ENCODE measurements at places on chromosomes 11 and 22. TPM values are rescaled to one million over a fixed set of nuclear protein-coding genes. Genes with fewer than 3 reads are reported as not detected.

GRCh38 chr22:30224161-30224857 lies 22.2 kb downstream of the LIF start:
- H3K36me3 ChIP-seq: no peaks in the 10 kb centered on the region
- DNase-seq: no peak
- no peaks in the 10 kb centered on the region for H3K27me3 ChIP-seq
- H3K27ac ChIP-seq: no peak overlapping the region
- no peak overlapping the region for H3K4me3 ChIP-seq

DNA sequence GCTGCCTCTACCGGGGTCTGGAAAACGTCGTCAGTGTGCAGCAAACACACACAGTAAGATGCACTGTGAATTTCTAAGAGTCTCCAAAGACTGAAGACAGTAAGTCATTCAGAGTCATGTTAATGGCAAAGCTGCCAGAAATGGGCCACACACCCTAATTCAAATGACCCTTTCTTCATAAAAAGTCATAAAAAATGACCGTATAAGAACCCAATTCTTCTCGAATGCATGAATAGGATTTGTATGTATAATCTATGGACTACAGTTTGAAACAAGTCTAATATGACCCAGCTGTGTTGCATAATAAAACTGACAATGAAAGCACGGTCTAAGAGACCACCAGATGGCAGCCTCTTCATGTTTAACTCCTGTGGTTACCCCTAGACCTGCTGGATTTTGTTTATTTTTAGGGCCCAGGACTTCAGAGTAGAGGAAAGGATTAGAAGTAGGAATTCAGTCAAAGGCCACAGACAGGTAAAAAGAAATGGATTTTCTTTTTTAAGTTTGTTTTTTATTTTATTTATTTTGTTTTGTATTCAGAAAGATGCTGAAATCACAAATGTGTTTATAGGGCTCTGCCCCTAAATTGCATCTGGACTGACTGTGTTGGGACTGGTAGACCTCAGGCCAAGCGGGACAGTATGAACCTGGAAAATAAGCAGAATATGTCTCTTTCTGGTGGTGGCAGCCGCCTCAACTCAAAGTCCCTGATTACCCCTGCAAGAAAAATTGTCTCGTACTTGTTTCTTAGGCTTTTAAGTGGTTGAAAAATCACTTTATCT lies 32.1 kb upstream of the SLC5A12 start:
- H3K4me1 ChIP-seq: no peaks in the 10 kb centered on the region
- H3K27me3 ChIP-seq: no peaks in the 10 kb centered on the region
- H3K27ac ChIP-seq: no peak overlapping the region
- H3K4me3 ChIP-seq: no peak overlapping the region
- peak; percentile 39 for DNase-seq

GRCh38 chr11:2825261-2825888 lies 60.2 kb downstream of the CDKN1C start:
- H3K36me3 ChIP-seq: no peaks in the 10 kb centered on the region
- peak overlapping the region; percentile 66 for H3K27ac ChIP-seq
- DNase-seq: peak; percentile 66
- H3K27me3 ChIP-seq: no peaks in the 10 kb centered on the region
- H3K4me3 ChIP-seq: no peak overlapping the region

Gene OPCML
- total RNA-seq: not detected

Gene C1QTNF5
- 8.7 TPM for total RNA-seq

Gene FGF4
- total RNA-seq: not detected

Gene OMP
- total RNA-seq: 7.5 TPM

GRCh38 chr11:1518301-1518700 lies 31.7 kb upstream of the MOB2 start:
- no peak overlapping the region for H3K4me3 ChIP-seq
- no peak for DNase-seq
- no peaks in the 10 kb centered on the region for H3K36me3 ChIP-seq
- H3K27me3 ChIP-seq: no peaks in the 10 kb centered on the region
- peaks cover 5% of the 10 kb centered on the region for H3K4me1 ChIP-seq

Gene WT1
- 0.32 TPM for total RNA-seq

Gene DPAGT1
- total RNA-seq: 104 TPM

Gene UBQLNL
- total RNA-seq: not detected

DNA sequence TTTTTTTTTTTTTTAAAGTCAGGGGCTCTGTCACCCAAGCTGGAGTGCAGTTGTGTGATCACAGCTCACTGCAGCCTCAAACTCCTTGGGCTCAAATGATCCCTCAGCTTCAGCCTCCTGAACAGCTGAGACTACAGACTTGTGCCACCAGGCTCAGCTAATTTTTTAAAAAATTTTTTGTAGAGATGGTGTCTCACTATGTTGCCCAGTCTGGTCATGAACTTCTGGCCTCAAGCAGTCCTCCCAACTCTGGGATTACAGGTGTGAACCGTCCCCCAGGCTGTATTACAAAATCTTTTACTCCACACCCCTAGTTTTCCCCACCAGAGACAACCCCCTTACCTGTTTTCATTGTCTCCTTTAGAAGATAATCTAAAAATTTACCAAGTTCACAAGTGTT lies 1.9 kb downstream of the CCDC117 start:
- no peak overlapping the region for H3K4me3 ChIP-seq
- no peak for DNase-seq
- no peaks in the 10 kb centered on the region for H3K4me1 ChIP-seq
- no peaks in the 10 kb centered on the region for H3K27me3 ChIP-seq
- H3K27ac ChIP-seq: no peak overlapping the region

- no peaks in the 10 kb centered on the region for H3K36me3 ChIP-seq
- peak; percentile 28 for DNase-seq
- no peak overlapping the region for H3K4me3 ChIP-seq
- no peaks in the 10 kb centered on the region for H3K4me1 ChIP-seq
- no peaks in the 10 kb centered on the region for H3K27me3 ChIP-seq
- no peak overlapping the region for H3K27ac ChIP-seq
These were observed 32.7 kb downstream of the ARHGAP42 start for GRCh38 chr11:100719809-100720221.

- no peaks in the 10 kb centered on the region for H3K27me3 ChIP-seq
- no peak overlapping the region for H3K4me3 ChIP-seq
- H3K27ac ChIP-seq: no peak overlapping the region
- H3K36me3 ChIP-seq: no peaks in the 10 kb centered on the region
- DNase-seq: peak; percentile 40
These were observed 37.6 kb downstream of the LIF start for GRCh38 chr22:30208631-30209603.

DNA sequence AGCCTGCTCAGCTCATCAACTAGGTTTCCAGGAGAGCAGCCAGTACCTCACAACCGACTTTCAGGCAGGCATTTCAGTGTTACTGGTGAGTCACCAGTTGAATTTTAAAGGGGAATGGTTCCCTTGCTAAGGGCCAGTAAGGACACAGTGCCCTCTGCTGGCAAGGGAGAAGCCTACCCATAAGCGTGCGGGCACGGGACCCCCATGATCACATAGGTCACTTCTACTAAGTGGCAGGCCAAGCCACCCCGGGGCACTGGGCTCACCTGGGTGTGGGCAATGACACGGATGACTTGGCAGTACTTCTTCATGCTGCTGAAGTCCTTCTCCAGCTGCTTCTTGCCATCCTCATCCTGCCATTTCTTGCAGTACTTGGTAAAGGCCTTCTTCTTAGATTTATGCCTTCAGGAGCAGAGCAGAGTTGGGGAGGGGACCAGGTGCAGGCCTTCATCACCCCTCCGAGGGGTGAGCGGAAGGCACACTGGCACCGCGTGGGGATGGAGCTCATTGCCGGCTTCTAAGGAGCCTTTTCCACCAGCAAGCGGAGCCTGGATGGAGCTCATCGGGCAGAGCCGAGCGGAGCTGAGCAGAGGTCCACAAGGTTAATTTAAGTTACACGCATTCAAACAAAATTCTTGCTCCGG lies 2.9 kb downstream of the RPL3 start:
- peak; percentile 80 for DNase-seq
- H3K27ac ChIP-seq: no peak overlapping the region
- peaks cover 47% of the 10 kb centered on the region for H3K36me3 ChIP-seq
- peak overlapping the region; percentile 83 for H3K4me3 ChIP-seq
- no peaks in the 10 kb centered on the region for H3K27me3 ChIP-seq

GRCh38 chr11:15957234-15957633 lies 399.1 kb downstream of the SOX6 start:
- DNase-seq: no peak
- no peaks in the 10 kb centered on the region for H3K4me1 ChIP-seq
- H3K27ac ChIP-seq: no peak overlapping the region
- H3K4me3 ChIP-seq: no peak overlapping the region
- H3K27me3 ChIP-seq: no peaks in the 10 kb centered on the region

Gene TTLL1
- total RNA-seq: 3.3 TPM

Gene POLD4
- 203 TPM for total RNA-seq

Gene BIRC2
- 34.1 TPM for total RNA-seq

Gene BIRC3
- 66.3 TPM for total RNA-seq

DNA sequence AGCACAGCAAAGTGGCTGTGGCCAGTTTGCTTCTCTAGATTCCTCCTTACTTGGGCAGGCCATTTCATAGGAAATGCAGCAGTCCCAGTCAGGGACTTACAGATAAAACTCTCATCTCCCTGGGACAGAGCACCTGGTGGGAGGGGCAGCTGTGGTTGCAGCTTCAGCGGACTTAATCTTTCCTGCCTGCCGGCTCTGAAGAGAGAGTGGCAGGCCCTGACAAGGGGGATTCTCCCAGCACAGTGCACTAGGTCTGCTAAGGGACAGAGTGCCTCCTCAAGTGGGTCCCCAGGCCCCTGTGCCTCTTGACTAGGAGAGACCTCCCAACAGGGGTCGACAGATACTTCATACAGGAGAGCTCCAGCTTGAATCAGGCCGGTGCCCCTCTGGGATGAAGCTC lies 1649.1 kb downstream of the LRRC4C start:
- H3K27me3 ChIP-seq: no peaks in the 10 kb centered on the region
- DNase-seq: no peak
- H3K27ac ChIP-seq: no peak overlapping the region
- H3K36me3 ChIP-seq: no peaks in the 10 kb centered on the region
- H3K4me1 ChIP-seq: no peaks in the 10 kb centered on the region

Gene PAX6
- 1.6 TPM for total RNA-seq

Gene LAYN
- total RNA-seq: 0.99 TPM

Gene LDHAL6A
- not detected for total RNA-seq

DNA sequence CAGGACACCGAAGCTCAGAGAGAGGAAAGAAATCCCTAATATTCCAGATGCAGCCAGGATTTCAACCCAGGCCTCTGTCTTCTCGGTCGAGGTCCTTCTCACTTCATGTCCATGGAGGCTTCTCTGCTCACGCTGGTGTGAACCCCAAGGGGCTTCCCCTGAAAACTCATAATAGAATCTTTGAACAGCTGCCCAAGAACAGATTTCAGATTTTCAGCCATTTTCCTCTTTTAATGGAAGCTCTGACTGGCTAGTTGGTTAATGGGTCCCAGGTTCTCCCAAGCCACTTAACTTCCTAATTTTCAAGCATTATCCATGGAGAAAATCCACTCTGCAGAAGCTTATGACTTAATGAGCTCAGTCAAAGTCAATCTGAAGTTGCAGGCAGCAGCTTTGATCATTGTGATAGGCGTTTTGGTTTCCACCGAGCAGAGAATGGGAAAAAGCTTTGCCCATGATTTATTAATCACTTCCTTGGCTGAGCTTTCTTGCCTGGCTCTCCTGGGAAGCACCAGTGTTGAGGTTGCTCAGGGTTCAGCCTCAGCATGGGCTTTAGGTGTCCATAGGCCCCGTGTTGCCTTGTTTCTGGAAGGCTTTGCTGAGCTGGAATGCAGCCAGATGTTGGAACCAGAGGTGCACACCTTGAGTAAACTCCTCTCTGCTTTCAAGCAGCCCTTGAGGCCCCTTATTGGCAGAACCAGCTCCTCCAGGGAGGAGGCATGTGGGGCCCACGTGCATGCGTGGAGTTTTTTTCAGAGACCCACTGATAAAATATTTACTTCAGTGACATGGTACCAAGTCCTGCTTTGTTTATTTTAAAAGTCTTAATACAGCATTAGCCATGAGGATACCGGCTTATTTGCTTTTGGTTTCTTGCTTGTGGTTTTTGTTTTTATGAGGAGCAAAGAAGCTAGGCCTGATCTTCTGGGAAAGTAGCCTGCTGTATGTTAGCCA lies 25.5 kb downstream of the LDLRAD3 start:
- no peak overlapping the region for H3K4me3 ChIP-seq
- H3K4me1 ChIP-seq: no peaks in the 10 kb centered on the region
- no peaks in the 10 kb centered on the region for H3K36me3 ChIP-seq
- H3K27me3 ChIP-seq: no peaks in the 10 kb centered on the region
- H3K27ac ChIP-seq: no peak overlapping the region
- peak; percentile 18 for DNase-seq

DNA sequence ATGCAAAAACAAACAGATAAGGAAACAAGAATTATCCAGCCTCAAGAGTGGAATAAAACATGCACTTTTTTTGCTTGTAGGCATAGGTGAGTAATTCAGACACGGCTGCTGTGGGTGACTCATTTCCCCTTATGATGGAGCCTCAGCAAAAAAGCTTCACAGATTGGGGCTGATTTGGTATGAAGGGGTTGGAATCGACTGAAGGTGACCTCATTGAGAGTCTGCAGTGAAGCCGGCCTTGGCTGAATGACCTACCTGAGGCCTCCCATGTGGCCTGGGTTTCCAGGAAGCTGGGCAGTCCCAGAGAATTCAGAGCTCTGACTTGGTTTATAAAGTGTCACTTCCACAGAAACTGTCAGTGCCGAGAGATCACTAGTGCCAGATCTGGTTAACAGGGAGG lies 34.2 kb upstream of the VPREB1 start:
- no peaks in the 10 kb centered on the region for H3K27me3 ChIP-seq
- H3K36me3 ChIP-seq: no peaks in the 10 kb centered on the region
- H3K4me3 ChIP-seq: no peak overlapping the region
- H3K27ac ChIP-seq: no peak overlapping the region
- no peaks in the 10 kb centered on the region for H3K4me1 ChIP-seq
- no peak for DNase-seq

DNA sequence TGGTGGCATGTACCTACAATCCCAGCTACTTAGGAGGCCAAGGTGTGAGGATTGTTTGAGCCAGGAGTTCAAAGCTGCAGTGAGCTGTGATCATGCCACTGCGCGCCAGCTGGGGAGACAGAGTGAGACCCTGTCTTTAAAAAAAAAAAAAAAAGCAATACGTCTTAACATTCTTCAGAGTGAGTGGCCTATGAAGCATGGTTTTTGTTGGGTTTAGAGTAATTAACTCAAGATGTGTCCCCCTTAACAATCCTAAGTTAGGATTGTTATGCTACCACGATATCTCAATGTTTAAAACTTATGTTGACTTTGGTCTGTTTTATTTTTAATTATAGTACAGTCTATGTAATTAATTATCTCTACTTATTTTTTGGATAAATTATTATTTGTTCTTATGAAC lies 156.1 kb downstream of the HIPK3 start:
- no peaks in the 10 kb centered on the region for H3K4me1 ChIP-seq
- no peaks in the 10 kb centered on the region for H3K27me3 ChIP-seq
- DNase-seq: no peak
- H3K27ac ChIP-seq: no peak overlapping the region

GRCh38 chr11:37343290-37343689 lies 745.3 kb upstream of the RAG2 start:
- H3K4me1 ChIP-seq: no peaks in the 10 kb centered on the region
- no peaks in the 10 kb centered on the region for H3K27me3 ChIP-seq
- DNase-seq: no peak

Data from colonic mucosa (tissue), 4 donors.